ENCODE measurements at places on chromosomes 7 and 10.

DNA sequence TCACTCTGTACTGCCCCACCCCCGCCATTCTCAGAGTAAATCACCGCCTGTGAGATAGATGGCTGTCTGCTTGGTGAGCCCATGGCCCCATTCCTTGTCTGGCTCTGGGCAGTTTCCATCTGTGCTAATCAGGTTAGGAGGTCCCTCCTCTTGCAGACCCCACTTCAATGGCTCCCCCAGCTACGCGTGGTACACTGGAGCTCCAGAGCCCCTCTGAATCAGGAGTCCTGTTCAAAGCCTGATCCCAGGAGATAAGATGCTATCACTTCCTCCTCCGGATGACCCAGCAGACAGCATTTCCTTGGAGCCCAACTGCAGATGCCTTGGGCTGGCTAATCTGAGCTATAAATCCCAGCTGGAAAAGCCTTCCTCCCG lies 122.3 kb downstream of the SH3PXD2A start:
- no peak overlapping the region for H3K4me3 ChIP-seq
- no peak overlapping the region for H3K27ac ChIP-seq
- no peak for DNase-seq
- H3K36me3 ChIP-seq, result no peaks in the 10 kb centered on the region
- H3K4me1 ChIP-seq, result no peaks in the 10 kb centered on the region
- no peaks in the 10 kb centered on the region for H3K27me3 ChIP-seq

- no peak overlapping the region for H3K4me3 ChIP-seq
- H3K36me3 ChIP-seq, result no peaks in the 10 kb centered on the region
- peak; percentile 12 for DNase-seq
- H3K27ac ChIP-seq, result no peak overlapping the region
- peaks cover 16% of the 10 kb centered on the region for H3K4me1 ChIP-seq
These were observed 42.1 kb upstream of the COL13A1 start for GRCh38 chr10:69759641-69760040.

- no peak for DNase-seq
- H3K27me3 ChIP-seq, result no peaks in the 10 kb centered on the region
- no peak overlapping the region for H3K27ac ChIP-seq
- no peaks in the 10 kb centered on the region for H3K4me1 ChIP-seq
- no peaks in the 10 kb centered on the region for H3K36me3 ChIP-seq
These were observed 9.5 kb upstream of the GSTO1 start for GRCh38 chr10:104245066-104245632.

DNA sequence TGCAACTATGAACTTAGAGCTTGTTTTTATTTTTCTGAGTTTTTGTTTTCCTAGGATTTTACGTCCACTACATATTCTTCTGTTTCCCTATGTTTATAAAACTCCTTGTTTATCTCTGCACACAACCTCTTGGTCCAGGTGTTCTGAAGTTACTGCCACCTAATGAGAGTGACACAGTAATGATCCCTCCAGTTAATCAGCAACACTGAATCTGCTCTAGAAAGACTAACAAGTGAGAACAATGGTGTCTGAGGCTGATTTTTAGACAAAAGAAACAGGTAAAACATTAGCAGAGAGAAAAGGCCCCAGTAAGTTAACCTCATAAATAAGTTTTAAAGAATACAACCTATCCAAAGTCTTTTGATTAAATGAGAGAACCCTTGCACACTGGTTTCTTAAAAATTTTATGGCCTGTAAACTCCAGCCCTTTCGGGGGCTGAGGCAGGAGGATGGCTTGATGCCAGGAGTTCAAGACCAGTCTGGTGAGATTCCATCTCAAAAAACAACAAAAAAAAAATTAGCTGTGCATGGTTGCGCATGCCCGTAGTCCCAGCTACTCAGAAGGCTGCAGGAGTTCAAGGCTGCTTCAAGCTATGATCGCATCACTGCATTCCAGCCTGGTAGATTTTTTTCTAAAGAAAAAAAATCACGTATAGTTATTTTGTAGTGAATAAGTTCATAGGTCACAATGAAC lies 397.6 kb downstream of the MAGI2 start:
- no peaks in the 10 kb centered on the region for H3K36me3 ChIP-seq
- no peak overlapping the region for H3K27ac ChIP-seq
- no peak for DNase-seq

- no peak for DNase-seq
- no peak overlapping the region for H3K27ac ChIP-seq
- no peak overlapping the region for H3K4me3 ChIP-seq
These were observed 202.8 kb upstream of the BMPER start for GRCh38 chr7:33702514-33703054.

- H3K27me3 ChIP-seq, result no peaks in the 10 kb centered on the region
- H3K4me3 ChIP-seq, result no peak overlapping the region
- H3K36me3 ChIP-seq, result no peaks in the 10 kb centered on the region
- no peaks in the 10 kb centered on the region for H3K4me1 ChIP-seq
- peak; percentile 49 for DNase-seq
- H3K27ac ChIP-seq, result no peak overlapping the region
These were observed 276.2 kb downstream of the MDFIC start for GRCh38 chr7:115198143-115198542.

GRCh38 chr7:82714883-82715282 lies 271.3 kb upstream of the CACNA2D1 start:
- no peak overlapping the region for H3K4me3 ChIP-seq
- DNase-seq, result no peak
- no peaks in the 10 kb centered on the region for H3K27me3 ChIP-seq
- H3K4me1 ChIP-seq, result no peaks in the 10 kb centered on the region

GRCh38 chr7:127954357-127954748 lies 76.9 kb downstream of the LRRC4 start:
- H3K4me1 ChIP-seq, result peaks cover 7% of the 10 kb centered on the region
- no peak overlapping the region for H3K27ac ChIP-seq
- H3K36me3 ChIP-seq, result no peaks in the 10 kb centered on the region
- DNase-seq, result no peak
- no peak overlapping the region for H3K4me3 ChIP-seq

DNA sequence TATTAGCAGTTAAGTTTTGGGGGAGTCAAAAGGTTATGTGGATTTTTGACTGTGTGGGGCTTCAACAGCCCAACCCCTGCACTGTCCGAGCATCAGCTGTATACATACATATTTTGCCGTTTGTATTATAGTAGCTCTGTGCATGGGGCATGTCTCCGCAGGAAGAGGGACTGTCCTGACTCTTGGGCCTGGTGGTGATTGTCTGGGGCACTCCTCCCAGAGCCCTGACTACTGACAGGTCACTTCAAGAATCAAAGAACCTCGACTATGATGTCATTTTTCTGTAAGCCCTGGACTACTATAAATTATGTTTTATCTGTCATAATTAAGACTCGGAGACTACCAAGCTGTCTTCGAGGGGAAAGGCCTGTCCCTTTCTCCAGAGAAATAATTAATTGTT lies 51.8 kb downstream of the MGMT start:
- H3K4me3 ChIP-seq, result no peak overlapping the region
- H3K4me1 ChIP-seq, result no peaks in the 10 kb centered on the region
- no peaks in the 10 kb centered on the region for H3K27me3 ChIP-seq
- H3K36me3 ChIP-seq, result no peaks in the 10 kb centered on the region
- no peak for DNase-seq

DNA sequence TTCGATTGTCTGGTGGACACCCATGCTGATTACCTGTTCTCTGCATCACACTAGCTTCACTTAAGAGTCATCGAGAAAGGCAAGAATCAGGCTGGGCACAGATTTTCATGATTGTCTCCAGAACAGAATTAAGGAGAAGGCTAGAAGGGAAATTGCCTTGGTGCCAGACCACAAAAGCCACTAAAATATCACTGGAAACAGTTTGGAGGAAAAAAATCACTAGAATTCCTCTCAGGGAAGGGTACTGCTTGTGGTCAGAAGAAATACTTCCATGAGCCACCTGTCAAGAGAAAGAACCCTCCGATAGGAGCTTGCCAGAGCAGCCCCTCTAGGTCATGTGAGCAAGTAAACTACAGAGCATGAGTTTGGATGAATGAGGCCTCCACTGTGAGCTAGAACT lies 269.3 kb upstream of the TEX47 start:
- H3K36me3 ChIP-seq, result no peaks in the 10 kb centered on the region
- peak; percentile 4 for DNase-seq
- H3K4me3 ChIP-seq, result no peak overlapping the region
- no peaks in the 10 kb centered on the region for H3K4me1 ChIP-seq

- H3K4me1 ChIP-seq, result no peaks in the 10 kb centered on the region
- no peak for DNase-seq
- no peak overlapping the region for H3K27ac ChIP-seq
- H3K27me3 ChIP-seq, result no peaks in the 10 kb centered on the region
- H3K36me3 ChIP-seq, result no peaks in the 10 kb centered on the region
These were observed 349.7 kb downstream of the AUTS2 start for GRCh38 chr7:69947998-69948397.

DNA sequence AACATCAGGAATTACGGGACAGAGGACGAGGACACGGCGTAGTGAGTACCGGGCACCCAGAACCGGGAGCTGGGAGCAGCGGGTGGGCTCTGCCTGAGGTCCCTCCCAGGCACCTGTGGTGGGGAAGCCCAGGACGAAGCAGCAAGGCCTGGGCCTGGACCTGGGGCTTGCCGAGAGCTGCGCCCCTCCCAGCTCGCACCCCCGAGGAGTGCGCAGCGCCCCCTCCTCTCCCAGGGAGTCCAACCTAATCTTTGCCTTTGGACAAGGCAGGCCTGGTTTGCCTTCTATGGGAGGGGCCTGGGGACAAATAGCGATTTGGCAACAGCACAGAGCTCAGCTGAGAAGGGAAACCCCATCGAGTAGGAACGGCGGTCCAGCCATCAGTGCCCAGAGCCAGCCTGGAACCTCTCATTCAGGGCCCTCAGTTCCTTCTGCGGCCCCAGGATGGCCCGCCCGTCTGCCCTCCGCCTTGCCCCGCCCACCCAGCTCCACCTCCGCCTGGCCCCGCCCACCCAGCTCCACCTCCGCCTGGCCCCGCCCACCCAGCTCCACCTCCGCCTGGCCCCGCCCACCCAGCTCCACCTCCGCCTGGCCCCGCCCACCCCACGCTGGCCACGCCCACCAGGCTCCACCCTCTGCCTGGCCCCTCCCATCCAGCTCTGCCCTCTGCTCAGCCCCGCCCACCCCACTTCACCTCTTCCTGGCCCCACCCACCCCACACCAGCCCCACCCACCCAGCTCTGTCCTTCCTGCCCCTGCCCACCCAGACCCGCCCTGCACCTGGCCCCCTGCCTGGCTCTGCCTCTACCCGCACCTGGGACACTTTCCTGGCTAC lies 32.5 kb upstream of the KNDC1 start:
- no peaks in the 10 kb centered on the region for H3K27me3 ChIP-seq
- H3K4me3 ChIP-seq, result no peak overlapping the region
- DNase-seq, result no peak
- H3K36me3 ChIP-seq, result no peaks in the 10 kb centered on the region
- no peaks in the 10 kb centered on the region for H3K4me1 ChIP-seq
- no peak overlapping the region for H3K27ac ChIP-seq

DNA sequence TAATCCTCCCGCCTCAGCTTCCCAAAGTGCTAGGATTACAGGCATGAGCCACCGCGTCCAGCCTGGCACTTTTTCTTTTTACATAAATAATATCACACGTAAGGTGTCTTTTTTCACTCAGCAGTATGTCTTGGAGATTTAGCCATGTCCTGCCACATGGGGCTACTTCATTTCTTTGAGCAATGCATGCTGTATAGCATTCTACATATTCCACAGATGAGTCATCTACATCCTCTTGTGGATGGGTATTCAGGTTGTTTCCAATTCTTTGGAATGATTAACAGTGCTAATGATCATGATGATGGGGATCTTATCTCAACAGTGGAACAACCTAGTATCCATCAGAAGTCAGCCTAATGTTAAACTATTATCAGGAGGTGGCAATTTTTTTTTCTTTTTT lies 50.8 kb downstream of the ZNF503 start:
- H3K4me3 ChIP-seq, result no peak overlapping the region
- DNase-seq, result peak; percentile 69
- H3K27ac ChIP-seq, result no peak overlapping the region
- peaks cover 4% of the 10 kb centered on the region for H3K4me1 ChIP-seq

GRCh38 chr10:65791979-65792378 lies 1133.9 kb upstream of the LRRTM3 start:
- H3K27ac ChIP-seq, result no peak overlapping the region
- H3K36me3 ChIP-seq, result no peaks in the 10 kb centered on the region
- H3K4me3 ChIP-seq, result no peak overlapping the region
- H3K27me3 ChIP-seq, result no peaks in the 10 kb centered on the region

GRCh38 chr7:17769918-17770317 lies 170.4 kb downstream of the SNX13 start:
- no peak overlapping the region for H3K27ac ChIP-seq
- peak; percentile 38 for DNase-seq
- no peaks in the 10 kb centered on the region for H3K36me3 ChIP-seq

DNA sequence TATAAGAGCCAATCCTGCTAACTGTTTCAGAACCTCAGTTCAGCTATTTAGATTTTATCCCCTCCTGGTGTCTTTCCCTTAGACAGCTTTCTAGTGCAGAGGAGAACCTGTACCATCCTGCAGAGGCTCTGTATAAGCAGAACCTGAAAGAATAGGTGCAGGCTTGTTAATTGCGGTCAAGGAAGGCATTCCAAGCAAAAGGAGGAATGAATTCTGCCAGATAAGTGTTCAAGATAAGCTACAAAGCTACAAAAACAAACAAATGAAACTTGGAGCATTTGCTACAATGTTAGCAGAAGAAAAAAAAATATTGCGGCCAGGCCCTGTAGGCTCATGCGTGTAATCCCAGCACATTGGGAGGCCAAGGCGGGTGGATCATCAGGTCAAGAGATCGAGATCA lies 32.6 kb upstream of the AGMO start:
- H3K4me3 ChIP-seq, result no peak overlapping the region
- no peaks in the 10 kb centered on the region for H3K27me3 ChIP-seq
- no peaks in the 10 kb centered on the region for H3K36me3 ChIP-seq

- H3K4me1 ChIP-seq, result peaks cover 17% of the 10 kb centered on the region
- no peak for DNase-seq
- H3K36me3 ChIP-seq, result no peaks in the 10 kb centered on the region
- H3K27ac ChIP-seq, result no peak overlapping the region
These were observed 12.2 kb downstream of the VSIR start for GRCh38 chr10:71761105-71761511.

GRCh38 chr7:77558284-77558967 lies 21.3 kb downstream of the PTPN12 start:
- no peak overlapping the region for H3K4me3 ChIP-seq
- no peaks in the 10 kb centered on the region for H3K4me1 ChIP-seq
- H3K27ac ChIP-seq, result no peak overlapping the region
- H3K36me3 ChIP-seq, result no peaks in the 10 kb centered on the region
- H3K27me3 ChIP-seq, result no peaks in the 10 kb centered on the region
- no peak for DNase-seq

DNA sequence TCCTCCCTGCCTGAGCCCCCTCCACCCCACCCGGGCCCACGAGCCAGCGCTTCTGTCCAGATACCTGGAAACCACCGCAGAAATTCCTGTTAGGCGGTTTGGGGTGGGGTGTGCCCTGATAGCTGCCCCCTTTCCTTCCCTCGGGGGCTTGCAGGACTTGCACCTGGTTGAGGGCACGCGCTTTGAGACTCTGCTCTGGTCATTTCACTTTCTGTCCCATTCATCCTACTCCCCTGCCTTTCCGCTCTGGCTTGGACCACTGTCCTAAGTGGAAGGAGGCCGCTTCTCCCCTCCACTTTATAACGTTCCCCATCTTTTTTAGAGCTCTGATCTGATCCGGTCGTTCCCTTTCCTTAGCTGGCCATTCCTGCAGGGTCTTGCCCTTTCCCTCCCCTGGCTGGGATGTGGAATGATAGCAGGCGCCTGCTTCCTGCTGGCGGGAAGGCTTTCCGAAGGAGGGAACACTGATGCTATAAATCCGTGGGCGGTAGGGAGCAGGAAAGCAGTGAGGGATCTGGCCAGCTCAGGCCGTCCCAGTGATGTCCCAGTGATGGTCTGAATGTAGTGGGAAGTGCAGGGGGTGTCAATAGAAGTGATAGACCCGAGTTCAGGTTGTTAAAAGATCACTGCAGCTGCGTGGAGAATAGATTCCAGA lies 852 bp upstream of the PRKAR1B start:
- no peaks in the 10 kb centered on the region for H3K27me3 ChIP-seq
- no peaks in the 10 kb centered on the region for H3K36me3 ChIP-seq
- peak overlapping the region; percentile 50 for H3K4me3 ChIP-seq
- no peak overlapping the region for H3K27ac ChIP-seq
- H3K4me1 ChIP-seq, result peaks cover 42% of the 10 kb centered on the region
